ENCODE measurements at places on chromosomes 5 and 9.
A peak's percentile ranks its signal among the peaks of the same experiment; 100 is the strongest.

- no peak overlapping the region for H3K27ac ChIP-seq
- no peaks in the 10 kb centered on the region for H3K4me1 ChIP-seq
- H3K27me3 ChIP-seq: peaks cover 27% of the 10 kb centered on the region
Measured at GRCh38 chr5:135662061-135662481, 83.3 kb upstream of the CXCL14 start.

- no peak overlapping the region for H3K4me3 ChIP-seq
- peaks cover 4% of the 10 kb centered on the region for H3K36me3 ChIP-seq
- no peaks in the 10 kb centered on the region for H3K4me1 ChIP-seq
- no peak overlapping the region for H3K27ac ChIP-seq
- no peaks in the 10 kb centered on the region for H3K27me3 ChIP-seq
Measured at GRCh38 chr9:121312169-121312568, 44.2 kb downstream of the GSN start.

GRCh38 chr5:923281-923873 is 30.7 kb downstream of the TRIP13 start:
- DNase-seq: peak; percentile 27
- H3K4me3 ChIP-seq: no peak overlapping the region
- H3K27me3 ChIP-seq: peaks cover 26% of the 10 kb centered on the region
- no peaks in the 10 kb centered on the region for H3K36me3 ChIP-seq
- H3K4me1 ChIP-seq: no peaks in the 10 kb centered on the region
- H3K27ac ChIP-seq: no peak overlapping the region

- no peaks in the 10 kb centered on the region for H3K36me3 ChIP-seq
- H3K27ac ChIP-seq: no peak overlapping the region
- H3K4me1 ChIP-seq: no peaks in the 10 kb centered on the region
- H3K4me3 ChIP-seq: no peak overlapping the region
Measured at GRCh38 chr5:112608975-112609374, 128.7 kb upstream of the APC start.

GRCh38 chr9:26856413-26857032 is 36.1 kb downstream of the CAAP1 start:
- no peak overlapping the region for H3K4me3 ChIP-seq
- no peak for DNase-seq
- H3K4me1 ChIP-seq: peaks cover 5% of the 10 kb centered on the region
- H3K36me3 ChIP-seq: peaks cover 25% of the 10 kb centered on the region
- H3K27me3 ChIP-seq: no peaks in the 10 kb centered on the region
- H3K27ac ChIP-seq: no peak overlapping the region

- H3K4me3 ChIP-seq: no peak overlapping the region
- DNase-seq: no peak
- peaks cover 10% of the 10 kb centered on the region for H3K4me1 ChIP-seq
- H3K27ac ChIP-seq: peak overlapping the region; percentile 91
- H3K27me3 ChIP-seq: no peaks in the 10 kb centered on the region
Measured at GRCh38 chr5:177537389-177538361, 16.7 kb downstream of the FAM193B start.

GRCh38 chr5:10320793-10321192 is 13.1 kb upstream of the CMBL start:
- H3K27ac ChIP-seq: no peak overlapping the region
- no peaks in the 10 kb centered on the region for H3K36me3 ChIP-seq
- DNase-seq: no peak

DNA sequence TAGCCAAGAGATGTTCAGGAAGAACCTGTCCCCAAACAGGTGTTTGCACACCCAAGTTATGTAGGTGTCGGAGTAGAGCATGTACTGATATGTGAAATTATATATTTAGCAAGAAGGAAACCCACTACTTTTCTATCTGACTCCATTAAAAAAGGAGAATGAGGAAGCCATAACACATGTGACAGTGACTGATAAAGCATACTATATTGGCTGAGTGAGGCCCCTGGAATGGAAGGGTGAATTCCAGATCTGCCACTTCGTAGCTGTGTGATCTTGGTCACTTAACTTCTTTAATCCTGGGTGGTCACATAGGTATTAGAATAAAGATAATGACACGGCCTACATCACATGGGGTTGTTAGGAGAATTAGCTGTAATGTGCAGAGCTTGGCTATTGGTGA is 116.0 kb upstream of the MAN2A1 start:
- peaks cover 28% of the 10 kb centered on the region for H3K27me3 ChIP-seq
- no peaks in the 10 kb centered on the region for H3K36me3 ChIP-seq
- DNase-seq: no peak
- H3K4me3 ChIP-seq: no peak overlapping the region
- H3K27ac ChIP-seq: no peak overlapping the region

GRCh38 chr5:95899829-95900228 is 61.8 kb downstream of the ELL2 start:
- DNase-seq: no peak
- no peaks in the 10 kb centered on the region for H3K4me1 ChIP-seq
- peaks cover 22% of the 10 kb centered on the region for H3K36me3 ChIP-seq
- H3K4me3 ChIP-seq: no peak overlapping the region
- no peaks in the 10 kb centered on the region for H3K27me3 ChIP-seq
- no peak overlapping the region for H3K27ac ChIP-seq

DNA sequence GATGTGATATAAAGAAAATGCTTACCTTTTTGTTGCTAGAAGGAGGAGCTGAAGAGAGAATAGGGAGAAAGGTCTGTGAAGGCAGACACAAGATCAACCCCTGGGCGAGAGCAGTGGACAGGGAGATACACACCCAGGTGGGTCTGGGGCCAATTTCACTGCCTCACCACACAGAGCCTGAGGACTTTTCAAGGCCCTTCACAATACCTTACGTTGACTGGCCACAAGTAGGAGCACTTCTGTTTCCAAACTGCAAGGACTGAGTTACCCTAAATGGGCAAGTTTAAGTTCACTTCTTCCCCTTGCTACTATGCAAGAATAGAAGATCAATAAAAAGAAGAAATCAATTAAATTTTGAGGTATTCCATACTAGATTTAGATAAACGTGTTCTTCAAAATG is 174.5 kb upstream of the SLC12A2 start:
- peaks cover 12% of the 10 kb centered on the region for H3K27me3 ChIP-seq
- H3K36me3 ChIP-seq: peaks cover 2% of the 10 kb centered on the region
- H3K4me1 ChIP-seq: no peaks in the 10 kb centered on the region
- DNase-seq: no peak
- H3K4me3 ChIP-seq: no peak overlapping the region

DNA sequence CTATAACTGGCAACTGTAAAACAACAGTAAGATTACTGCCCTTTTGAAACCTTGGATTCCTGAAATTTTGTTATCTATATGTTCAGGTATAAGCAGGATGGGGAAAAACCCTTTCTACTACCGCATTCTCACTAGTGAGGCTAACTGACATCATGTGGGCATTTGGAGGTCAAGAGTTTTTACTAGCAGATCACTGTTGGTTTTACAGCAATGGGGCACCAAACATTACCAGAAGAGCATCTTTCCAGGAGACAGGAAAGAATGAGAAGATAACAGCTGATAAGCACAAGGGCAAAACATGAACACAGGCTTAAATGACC is 20.9 kb upstream of the TTC33 start:
- H3K27ac ChIP-seq: no peak overlapping the region
- no peak for DNase-seq
- H3K36me3 ChIP-seq: peaks cover 44% of the 10 kb centered on the region
- H3K27me3 ChIP-seq: no peaks in the 10 kb centered on the region
- H3K4me1 ChIP-seq: peaks cover 34% of the 10 kb centered on the region
- no peak overlapping the region for H3K4me3 ChIP-seq

- H3K4me1 ChIP-seq: no peaks in the 10 kb centered on the region
- H3K36me3 ChIP-seq: no peaks in the 10 kb centered on the region
- no peak for DNase-seq
- H3K4me3 ChIP-seq: no peak overlapping the region
- H3K27ac ChIP-seq: no peak overlapping the region
- H3K27me3 ChIP-seq: no peaks in the 10 kb centered on the region
Measured at GRCh38 chr5:168057905-168058304, 233.5 kb upstream of the WWC1 start.

DNA sequence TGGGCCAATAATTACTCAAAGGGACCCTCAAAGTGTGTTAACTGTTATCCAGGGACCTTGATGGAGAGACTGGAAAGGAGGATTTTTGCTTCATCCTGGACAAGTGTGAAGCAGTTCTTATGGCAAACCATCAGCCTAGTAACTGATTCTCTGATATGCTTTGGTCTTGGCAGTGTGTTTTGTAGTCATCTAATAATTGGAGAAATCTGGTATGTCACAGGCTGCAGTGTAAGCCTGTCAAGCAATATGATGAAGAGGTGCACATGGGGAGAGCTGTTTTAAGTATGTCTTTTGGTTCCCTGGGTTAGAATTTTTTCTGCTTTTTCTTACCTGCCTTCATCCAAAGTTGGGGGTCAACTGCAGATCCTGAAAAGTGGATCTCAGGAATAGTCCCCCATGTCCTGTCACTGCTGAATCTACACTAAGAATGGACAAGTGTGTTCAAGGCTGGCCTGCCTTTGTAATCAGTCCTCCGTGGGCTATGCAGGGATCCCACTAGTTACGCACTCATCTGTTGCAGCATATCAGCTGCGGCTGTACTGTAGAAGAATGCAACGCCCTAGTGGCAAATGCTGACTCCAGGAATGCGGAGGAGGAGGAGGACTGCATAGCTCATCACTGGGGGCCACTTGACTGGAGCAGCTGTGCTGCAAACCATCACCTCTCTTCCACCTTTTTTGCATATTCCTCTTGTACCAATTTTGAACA is 1.9 kb downstream of the SPTAN1 start:
- H3K27ac ChIP-seq: no peak overlapping the region
- peaks cover 41% of the 10 kb centered on the region for H3K4me1 ChIP-seq
- DNase-seq: no peak
- H3K27me3 ChIP-seq: no peaks in the 10 kb centered on the region
- H3K4me3 ChIP-seq: no peak overlapping the region
- no peaks in the 10 kb centered on the region for H3K36me3 ChIP-seq

DNA sequence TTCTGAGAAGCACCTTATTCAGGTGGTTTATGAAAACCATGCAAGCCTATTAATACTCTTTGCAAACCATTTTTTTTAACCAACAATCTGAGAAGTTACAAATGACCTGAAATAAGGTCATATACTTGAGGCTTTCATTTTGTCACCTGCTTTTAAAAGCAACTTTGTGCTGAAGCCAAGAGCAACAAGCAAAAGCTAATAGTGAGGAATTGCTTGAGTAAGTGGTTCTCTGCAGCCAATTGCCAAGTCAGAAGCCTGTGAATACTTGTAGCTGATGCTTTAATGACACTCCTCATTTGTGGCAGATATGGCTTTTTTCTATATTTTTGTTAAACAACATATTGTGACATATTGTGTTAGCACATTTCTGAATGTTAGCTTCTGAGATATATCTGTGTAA is 126.7 kb upstream of the ZNF608 start:
- H3K27ac ChIP-seq: no peak overlapping the region
- no peaks in the 10 kb centered on the region for H3K27me3 ChIP-seq
- no peak overlapping the region for H3K4me3 ChIP-seq
- no peaks in the 10 kb centered on the region for H3K4me1 ChIP-seq
- H3K36me3 ChIP-seq: no peaks in the 10 kb centered on the region
- DNase-seq: no peak
